ENCODE measurements at places on chromosomes 4 and X.

DNA sequence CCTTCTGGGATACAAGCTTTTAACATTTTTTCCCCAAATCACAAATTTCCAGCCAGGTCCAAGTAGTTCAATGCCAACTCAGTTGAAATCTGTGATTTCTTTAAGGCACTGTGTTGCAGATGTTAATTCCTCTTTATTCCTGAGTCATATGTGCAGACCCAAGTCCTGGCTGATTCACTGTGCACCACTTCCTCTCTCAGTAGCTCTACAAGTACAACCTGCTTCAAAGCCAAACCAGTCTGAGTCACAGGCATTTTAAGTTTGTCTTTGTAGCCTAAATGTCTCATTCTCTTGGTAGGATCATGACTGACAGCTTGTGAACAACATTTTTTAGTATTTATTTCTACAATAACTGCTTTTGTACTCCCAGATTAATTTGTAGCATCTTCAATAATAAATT is 165.6 kb upstream of the S100G start:
- no peak for DNase-seq

DNA sequence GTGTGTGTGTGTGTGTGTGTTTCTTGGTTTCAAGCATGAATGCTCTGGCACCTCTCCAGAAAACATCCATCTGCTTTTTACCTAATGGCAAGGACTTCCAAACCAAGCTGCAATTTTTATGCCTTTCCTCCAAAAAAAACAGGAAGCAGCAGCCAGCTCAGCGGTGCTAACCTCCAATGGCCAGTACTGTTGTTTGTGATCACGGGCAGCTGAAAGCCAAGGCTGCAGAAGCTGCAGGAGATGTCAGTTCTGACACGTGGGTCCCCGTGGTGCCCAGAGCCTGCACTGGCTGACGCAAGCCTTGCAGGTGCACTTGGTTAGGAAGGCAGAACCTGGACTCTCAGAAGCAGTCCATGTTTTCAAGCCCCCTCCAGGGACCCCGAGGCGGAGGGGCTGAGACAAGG is 313.6 kb upstream of the DDX53 start:
- no peak for DNase-seq

DNA sequence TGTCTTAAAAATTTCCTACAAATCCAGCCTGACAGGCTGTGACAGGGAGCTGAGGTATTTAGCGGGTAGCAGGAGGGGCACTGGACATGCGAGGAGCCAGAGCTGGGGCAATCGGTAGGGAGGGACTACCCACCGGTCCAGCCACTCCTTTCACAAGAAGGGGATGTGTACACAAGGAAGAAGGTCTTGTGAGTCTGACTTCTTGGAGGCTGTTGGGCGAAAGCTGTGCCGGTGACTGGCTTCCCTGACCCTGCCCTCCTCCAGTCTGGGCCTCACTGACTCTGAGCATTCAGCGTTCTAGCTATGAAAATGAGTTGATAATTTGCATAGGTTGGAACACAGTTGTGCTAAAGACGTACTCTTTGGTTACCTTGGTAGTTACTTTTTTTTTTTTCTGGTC is 12.7 kb upstream of the CXCL8 start:
- no peak for DNase-seq

DNA sequence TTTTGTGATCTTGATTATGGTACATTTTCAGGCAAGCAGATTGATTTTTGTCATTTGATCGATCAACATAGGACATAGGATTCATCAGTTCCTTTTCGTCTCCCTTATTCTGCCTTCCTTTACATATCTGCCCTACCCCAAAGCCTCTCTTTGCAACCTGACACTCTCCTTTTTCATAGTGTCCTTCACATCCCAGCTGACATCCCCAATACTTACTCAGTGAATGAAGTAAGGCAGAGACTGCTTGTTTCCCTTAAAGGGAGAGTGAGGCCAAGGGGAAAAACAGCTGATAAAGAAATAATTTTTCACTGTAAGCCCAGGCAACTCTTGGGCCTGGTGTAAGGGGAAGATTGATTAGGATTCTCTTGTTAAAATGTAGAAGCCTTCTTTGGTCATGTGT is 69.8 kb downstream of the GBA3 start:
- no peak for DNase-seq

DNA sequence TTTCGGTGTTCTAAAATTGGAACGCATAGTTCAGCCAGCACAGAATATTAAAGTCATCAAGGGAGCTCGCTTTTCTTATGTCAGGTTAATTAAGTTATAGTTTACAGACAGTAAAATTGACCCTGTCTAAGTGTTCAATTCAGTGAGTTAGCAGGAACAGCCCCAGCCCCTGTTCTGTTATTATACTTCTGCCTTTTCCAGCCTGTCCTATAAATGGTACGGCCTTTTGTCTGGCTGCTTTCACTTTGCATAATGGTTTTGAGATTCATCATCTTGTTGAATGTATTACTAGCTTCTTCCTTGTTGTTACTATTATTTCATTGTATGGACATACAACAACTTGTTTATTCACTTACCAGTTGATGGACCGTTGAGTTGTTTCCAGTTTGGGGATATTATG is 9.5 kb downstream of the CXCL13 start:
- DNase-seq, result no peak

DNA sequence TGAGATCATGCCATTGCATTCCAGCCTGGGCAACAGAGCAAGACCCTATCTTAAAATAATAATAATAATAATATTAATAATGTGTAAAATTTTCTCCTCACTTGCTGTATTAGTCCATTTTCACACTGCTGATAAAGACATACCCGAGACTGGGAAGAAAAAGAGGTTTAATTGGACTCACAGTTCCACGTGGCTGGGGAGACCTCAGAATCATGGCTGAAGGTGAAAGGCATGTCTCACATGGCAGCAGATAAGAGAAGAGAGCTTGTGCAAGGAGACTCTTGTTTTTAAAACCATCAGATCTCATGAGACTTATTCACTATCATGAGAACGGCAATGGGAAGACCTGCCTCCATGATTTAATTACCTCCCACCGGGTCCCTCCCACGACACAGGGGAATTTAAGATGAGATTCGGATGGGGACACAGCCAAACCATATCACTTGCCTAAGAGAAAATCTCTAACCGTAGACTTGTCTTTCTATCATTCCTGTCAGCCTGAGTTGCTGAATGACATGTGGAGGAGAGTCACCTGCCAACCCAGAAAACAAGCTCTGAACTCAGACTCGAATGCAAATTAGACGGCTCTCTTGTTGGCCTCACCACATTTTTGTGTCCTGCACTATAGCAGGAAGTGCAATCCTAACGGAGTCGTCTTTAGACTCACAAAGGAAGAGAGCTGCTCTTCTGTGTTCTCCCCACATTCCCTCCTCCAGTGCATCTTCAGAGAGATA is 51.9 kb upstream of the DCTD start:
- DNase-seq, result no peak

GRCh38 chr4:183909801-183910200 is 4.7 kb downstream of the STOX2 start:
- no peak for DNase-seq

DNA sequence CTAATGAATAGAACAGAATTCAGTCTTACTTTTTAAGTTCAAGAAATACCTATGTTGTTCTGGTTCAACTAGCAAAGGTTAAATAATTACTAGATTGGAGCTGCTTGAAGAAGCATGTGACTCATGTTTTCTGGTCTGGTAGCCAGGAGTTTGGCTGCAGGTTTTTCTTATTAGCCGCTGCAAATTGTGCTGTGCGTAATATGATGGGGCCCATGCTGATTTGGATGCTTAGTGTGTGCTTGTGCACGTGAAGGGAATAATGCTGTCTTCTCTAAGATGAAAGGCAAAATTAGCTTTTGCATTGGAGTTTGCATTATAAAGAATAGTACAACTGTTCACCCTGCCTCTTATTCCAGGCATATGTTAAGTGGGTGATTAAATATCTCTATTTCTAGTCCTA is 219.6 kb downstream of the SNCA start:
- DNase-seq, result no peak

DNA sequence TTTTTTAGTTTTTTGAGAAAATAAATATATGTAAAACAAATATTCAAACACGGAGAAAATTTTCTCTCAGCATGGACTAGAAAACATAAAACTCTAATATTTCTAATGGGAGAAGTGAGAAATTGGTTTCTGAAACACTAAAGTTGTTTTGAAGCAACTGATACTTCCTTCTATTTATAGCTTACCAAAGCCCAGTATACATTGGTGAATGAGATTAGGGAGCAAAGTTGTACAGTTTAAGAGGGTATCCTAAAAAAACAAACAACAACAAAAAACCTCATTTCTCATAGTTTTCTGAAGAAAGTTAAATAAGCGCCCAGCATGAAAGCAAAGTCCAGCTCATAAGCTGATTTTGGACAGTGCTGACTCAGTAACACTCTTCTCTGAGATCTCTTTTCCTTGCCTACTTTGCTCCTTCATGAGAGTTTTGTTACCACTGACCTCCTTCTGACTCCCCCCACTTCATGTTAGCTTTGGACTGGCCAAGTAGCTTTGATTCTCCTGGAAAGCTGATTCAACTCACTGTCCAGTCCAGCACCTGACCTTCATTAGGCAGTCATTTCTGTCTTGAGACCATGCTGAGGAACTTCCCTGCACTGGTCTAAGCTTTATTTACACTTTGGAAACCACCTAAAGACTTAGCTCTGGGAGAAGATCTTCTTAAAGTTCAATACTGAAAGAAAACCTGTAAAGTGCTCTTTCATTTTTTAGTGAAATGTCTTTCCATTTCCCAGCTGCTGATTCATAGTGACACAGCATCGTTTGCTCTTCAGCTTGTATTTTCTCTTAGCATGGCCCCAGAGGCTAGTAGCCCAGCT is 21.8 kb upstream of the P2RY10 start:
- DNase-seq, result no peak

DNA sequence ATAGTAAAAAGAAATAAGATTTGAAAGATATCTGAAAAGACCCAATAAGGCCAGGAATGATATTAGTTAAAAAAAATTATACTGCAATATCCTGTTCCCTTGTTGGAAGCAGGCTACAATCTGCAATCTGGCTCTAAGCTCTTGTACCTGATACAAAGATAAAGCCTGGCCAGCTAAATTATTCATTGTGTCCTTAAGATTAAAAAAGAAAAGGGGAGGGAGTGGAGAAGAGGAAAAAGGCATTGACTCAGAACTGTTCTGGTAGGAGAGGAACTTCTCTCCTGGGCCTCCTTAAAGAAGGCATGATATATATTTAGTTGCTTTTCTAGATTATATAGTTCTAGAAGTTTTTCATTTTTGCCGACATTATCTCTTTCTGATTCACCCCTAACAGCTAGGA is 46.7 kb downstream of the IRF2 start:
- DNase-seq, result no peak

DNA sequence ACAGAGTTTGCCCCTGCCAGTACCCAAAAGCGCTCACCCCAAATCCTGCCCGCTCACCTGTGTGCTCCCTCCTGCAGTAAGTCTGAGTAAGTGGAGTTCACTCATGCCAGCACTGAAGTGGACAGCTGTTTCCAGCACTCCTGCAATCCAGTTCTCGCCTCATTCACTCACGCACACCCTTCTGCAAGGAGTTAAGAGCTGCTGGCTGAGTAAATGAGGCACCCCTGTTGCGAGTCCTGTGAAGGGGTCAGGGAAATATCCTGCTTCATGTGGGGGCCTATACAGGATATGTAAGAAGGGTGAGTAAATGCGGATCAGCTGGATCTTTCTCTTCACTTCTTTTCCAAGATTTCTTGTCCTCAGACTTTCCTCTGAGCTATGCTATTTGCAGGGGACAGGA is 23.5 kb downstream of the CXCL8 start:
- DNase-seq, result no peak

DNA sequence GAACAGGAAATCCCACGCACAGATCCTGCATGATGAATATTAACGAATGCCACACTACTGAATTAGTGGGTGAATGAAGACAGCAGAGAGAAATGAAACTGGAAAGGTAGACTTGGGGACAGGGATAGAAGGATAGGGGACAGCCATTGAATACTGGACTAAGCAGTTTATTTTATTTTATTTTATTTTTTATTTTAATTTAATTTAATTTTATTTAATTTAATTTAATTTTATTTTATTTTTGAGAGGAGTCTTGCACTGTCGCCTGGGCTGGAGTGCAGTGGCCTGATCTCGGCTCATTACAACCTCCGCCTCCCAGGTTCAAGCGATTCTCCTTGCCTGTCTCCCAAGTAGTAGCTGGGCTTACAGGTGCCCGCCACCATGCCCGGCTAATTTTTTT is 385.2 kb downstream of the GPAT3 start:
- DNase-seq, result no peak

- DNase-seq, result no peak
Measured at GRCh38 chrX:86322913-86323312, 174.7 kb downstream of the DACH2 start.

- no peak for DNase-seq
Measured at GRCh38 chrX:22397566-22397965, 124.9 kb downstream of the CBLL2 start.

- DNase-seq, result no peak
Measured at GRCh38 chr4:77595364-77595973, 10.2 kb upstream of the CXCL13 start.

DNA sequence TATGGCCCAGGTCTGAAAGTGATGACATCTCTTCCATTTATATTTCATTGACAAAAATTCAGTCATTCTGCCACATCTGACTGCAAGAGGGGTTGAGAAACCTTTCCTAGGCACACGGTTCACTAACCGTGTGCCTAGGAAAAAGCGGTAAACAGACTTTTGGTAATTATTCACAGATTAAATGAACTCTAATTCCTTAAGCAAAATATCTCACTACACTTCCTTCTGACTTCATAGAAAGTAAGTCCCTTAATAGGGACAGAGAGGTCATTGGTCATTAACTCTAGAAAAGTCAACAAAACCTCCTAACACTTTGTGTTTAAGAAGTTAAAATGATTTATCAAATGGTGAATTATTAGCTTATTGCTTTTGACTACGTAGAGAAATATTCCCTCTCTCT is 205.1 kb downstream of the PDHA2 start:
- no peak for DNase-seq
